ENCODE measurements at places on chromosomes 16 and 17. TPM values are rescaled to one million over a fixed set of nuclear protein-coding genes. Genes with fewer than 3 reads are reported as not detected.

- peak; percentile 32 for DNase-seq
Measured at GRCh38 chr16:85819245-85819644, 19.8 kb downstream of the COX4I1 start.

DNA sequence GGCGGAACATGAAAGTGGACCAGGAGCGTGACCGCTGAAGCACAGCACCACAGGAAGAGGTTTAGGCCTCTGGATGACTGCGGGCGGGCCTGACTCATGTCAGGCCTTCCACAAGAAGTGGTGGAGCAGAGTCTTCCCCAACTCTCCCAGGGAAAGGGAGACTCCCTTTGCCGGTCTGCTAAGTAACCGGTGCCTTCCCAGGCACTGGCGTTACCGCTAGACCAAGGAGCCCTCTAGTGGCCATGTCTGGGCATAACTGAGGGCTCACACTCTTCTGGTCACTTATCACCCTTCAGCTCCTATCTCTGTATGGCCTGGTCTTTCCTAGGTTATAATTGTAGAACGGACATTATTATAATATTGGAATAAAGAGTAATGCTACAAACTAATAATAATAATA, 1931.9 kb downstream of the TP53TG3F start:
- no peak for DNase-seq

OR3A3 gene
- not detected for total RNA-seq

KRTAP1-1 gene
- not detected for total RNA-seq

KRTAP2-2 gene
- total RNA-seq, result not detected

CRYBA1 gene
- total RNA-seq, result not detected

ACSM2B gene
- 0.37 TPM for total RNA-seq

Measured in urinary bladder (tissue), 4 donors.